ENCODE measurements at places on chromosomes 5 and 9.

DNA sequence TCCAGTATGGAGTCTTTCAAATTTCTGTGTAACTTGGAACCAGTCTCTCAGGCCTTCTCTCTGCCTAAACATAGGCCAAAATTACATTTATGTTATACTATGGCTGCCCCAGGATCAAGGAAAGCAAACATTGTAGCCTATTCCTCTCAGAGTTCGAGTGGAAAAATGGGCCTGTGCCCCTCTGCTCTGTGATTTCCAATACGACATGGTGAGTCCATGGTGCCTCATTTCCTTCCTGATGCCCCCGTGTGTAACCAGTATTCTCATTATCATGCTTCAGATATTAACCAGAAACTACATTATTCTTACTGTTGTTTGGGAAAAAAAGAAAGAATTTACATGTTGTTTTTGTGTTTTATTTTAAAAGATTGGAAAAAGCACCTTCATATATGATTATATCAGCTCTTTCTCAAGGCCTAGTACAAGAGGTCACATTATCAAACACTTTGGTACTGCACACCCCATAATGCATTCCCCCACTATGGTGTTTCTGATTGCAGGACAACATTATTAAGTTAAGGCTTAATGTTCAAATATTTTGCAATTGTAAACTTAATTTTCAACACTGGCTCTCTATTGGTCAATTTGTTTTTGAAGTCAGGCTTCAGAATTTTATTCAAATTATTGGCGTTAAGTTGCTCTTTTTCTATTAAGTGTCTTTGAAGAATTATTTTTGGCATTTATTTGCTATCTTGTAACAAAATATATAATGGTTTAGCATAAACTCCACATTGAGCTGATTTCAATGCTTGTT, 151.8 kb upstream of the SLC27A6 start:
- no peak for DNase-seq

DNA sequence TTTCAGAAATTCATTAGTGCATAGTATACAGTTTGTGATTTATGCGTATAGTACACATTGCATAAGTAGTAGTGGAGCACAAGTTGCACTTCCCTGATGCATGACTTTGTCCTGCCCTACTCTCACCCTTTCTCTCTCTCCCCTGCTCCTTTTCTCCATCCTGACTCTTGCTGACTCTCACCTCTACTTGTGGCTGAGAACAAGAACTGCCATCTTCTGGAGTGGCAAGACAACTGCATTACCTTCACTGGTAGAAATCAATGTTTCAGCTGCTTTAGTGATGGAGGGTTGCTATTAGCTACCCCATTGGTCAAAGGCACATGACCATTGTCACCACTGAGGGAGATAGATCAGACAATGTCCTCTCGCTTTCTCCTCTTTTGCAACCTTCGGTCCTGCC, 26.9 kb downstream of the SPEF2 start:
- DNase-seq: no peak

DNA sequence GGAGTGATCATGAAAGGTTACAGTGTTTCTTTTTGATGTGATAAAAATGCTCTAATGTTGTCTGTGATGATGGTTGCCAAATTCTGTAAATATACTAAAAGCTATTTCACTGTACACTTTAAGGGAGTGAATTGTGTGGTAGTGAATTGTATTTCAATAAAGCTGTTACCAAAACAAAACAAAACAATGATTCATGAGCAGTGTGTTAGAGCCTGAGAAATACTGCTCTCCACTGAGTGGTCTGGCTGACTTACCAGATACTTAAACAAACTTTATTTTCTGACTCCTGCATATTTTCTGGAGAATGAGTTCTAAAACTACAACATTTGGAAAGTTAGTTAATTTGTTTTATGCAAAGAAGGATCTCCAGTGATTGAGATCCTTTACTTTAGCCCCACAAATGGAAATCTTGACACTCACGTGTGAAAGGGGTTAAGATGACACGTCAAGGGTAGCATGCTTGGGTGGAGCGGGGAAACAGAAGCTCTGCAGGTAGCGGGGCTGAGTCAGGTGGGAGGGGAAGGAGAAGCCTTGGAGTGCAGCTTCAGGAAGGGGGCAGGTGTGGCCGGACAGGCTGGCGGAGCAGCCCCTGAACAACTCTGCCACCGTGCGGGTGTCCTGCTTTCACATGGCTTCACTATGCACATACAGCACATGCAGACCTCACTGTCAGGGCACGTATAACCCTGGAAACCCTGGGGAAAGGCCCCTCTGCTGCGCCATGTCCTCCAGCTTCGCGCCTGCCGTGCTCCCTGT, 256.7 kb downstream of the IRX1 start:
- DNase-seq: no peak

DNA sequence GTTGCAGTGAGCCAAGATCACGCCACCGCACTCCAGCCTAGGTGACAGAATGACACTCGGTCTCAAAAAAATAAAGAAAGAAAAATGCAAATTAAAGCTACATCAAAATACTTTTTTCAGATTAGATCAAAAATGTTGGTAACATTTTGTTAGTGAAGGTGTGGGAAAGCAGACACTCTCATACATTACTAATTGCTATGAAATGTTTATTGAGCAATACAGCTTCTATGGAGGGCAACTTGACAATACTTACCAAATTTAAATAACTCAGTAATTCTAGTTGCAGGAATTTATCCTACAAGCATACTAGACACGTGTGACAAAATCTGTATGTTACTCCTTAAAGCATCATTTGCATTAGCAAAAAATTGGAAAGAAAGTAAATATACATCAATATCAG, 4.1 kb downstream of the TRIM23 start:
- no peak for DNase-seq

- DNase-seq: no peak
These were observed 69.5 kb upstream of the IQGAP2 start for GRCh38 chr5:76333571-76333970.

DNA sequence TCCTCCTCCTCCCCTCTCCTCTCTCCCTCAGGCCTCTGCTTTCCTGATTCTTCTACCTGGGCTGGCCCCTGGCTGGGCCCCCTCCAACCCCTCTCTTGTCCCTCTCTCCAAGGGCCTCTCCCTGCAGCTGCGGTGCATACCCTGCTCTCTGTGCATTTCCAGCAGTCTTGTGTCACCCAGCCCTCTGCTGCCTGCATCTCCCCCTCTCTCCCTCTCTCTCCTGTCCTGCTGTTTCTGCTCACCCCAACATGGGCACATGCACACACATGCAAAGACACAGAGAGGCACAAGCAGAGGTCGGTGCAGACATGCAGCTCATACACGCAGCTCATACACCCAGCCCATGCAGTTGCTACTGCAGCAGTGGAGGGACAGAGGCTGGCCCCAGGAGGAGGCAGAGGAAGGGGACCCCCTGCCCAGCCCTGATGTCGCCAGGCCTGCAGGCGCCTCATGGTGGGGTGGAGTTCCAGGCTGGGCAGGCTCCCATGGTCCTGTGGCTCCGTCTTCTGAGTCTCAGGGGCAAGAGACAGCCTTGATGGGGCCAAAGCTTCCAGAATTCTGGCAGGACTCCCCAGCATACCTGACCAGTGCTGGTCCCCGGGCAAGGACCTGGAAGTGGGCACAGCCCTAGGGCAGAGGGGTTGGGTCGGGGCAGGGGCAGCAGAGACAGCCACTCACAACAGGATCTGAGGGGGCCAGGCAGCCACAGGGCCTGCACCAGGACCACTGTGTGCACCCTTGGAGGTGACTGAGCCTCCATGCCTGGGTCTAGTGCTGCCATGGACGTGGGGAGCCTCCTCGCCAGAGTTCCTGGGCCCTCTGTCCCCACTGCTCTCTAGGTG, 216.9 kb downstream of the C9orf50 start:
- no peak for DNase-seq

DNA sequence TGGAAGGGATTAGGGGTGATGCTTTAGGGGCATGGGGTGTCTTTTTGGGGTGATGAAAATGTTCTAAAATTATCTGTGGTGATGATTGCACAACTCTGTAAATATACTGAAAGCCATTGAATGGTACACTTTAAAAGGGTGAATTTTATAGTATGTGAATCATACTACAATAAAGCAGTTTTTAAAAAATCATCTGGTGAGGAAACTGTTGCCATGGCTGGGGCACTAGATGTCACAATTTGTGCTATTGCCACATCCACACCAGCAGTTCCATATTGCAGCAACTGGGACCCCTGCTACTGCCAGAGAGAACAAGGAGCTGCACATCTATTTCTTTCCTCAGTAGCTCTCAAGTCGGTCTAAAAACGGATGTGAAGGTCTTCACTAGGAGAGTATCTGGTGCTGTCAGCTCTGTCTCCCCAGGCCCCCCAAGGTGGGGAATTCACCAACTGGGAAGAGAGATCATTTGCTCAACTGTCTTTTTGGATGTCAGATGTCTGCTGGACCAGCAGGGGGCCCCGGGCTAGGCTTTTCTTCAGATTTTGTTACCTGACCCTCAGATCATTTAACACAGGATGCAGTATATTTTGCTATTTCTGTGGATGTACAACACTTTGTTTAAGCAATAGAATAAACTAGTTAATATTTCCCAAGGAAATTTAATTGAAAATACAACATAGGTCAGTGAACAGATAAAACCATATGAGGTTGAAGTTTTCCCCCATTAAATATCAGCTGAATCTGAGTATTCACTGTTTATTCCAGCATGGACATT, 13.2 kb downstream of the CMYA5 start:
- DNase-seq: no peak

DNA sequence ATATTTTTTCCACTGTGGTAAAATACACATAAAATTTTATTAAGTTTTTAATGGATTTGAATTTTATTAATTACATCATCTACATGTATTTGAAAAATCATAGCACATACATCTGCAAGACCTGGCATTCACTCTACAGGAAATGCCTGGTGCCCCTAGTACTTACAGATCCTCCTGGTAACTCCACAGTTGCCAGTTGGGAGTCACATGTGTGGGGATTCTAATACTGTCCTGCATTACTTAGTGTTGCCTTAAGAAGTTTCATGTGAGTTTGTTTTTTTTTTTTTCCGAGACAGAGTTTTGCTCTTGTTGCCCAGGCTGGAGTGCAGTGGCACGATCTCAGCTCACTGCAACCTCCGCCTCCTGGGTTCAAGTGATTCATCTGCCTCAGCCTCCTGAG, 18.1 kb downstream of the KDM3B start:
- DNase-seq: no peak

- no peak for DNase-seq
These were observed 67.1 kb upstream of the GOLPH3 start for GRCh38 chr5:32241034-32241783.

DNA sequence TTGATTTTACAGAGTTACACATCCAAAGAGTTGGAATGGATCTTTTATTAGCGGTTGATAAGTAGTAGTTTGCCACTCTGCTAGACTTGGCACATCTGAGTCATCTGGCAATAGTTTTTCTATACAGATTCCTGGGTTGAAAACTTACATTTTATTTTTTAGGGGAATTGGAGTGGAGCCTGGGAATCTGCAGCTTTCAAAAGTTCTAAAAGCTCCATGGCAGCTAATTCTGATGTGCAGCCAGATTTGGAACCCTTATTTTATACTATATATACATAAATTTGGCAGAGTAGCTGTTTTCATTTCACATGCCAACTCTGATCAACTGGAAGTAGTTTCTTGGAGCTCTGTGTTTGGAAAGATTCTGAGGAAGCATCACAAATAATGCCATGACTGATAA, 715.5 kb downstream of the TLR4 start:
- no peak for DNase-seq

GRCh38 chr5:79837761-79838551, 148.3 kb downstream of the CMYA5 start:
- DNase-seq: no peak

GRCh38 chr9:22363421-22363887, 83.2 kb upstream of the DMRTA1 start:
- no peak for DNase-seq

DNA sequence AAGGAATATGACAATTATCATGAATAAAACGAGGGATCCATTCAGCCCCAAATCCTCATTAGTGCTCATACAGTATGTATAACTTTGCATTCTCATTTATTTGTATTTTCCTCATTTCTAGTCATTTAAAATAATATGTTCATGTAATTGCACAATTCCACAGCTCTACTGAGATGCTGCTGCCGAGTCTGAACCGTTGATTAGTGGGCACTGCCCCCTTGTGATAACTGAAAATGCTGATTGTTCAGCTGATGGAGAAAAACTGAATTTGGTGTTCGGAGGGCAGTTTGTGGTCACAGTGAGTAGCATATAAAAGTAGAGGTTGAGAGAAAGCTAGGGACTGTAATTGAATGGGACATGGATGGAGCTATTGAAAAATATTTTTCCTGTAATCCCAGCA, 12.2 kb upstream of the GPR151 start:
- DNase-seq: no peak

DNA sequence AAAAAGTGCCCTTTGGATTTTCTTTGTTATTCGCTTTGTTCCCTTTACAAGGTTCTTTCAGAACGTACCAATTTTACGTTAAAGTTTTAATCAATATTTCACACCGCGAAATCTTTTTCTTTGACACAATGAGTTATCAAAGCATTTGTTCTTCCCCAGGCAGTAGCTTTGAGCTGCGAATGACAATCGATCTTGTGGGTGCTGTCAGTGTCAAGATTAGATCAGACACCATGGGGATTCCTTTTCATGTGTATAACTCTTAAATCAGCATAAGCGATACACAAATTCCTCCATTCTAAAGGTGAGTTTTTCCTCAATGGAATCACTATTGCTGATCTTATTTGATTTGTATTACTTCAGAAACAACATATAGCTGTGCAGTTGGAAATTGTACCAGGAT, 145.5 kb downstream of the ST8SIA4 start:
- no peak for DNase-seq

GRCh38 chr5:30267026-30267425, 926.5 kb upstream of the CDH6 start:
- no peak for DNase-seq

- no peak for DNase-seq
These were observed 66.3 kb upstream of the PAPPA start for GRCh38 chr9:116087246-116087645.

- DNase-seq: no peak
These were observed 272.8 kb downstream of the ICE1 start for GRCh38 chr5:5695266-5695665.

DNA sequence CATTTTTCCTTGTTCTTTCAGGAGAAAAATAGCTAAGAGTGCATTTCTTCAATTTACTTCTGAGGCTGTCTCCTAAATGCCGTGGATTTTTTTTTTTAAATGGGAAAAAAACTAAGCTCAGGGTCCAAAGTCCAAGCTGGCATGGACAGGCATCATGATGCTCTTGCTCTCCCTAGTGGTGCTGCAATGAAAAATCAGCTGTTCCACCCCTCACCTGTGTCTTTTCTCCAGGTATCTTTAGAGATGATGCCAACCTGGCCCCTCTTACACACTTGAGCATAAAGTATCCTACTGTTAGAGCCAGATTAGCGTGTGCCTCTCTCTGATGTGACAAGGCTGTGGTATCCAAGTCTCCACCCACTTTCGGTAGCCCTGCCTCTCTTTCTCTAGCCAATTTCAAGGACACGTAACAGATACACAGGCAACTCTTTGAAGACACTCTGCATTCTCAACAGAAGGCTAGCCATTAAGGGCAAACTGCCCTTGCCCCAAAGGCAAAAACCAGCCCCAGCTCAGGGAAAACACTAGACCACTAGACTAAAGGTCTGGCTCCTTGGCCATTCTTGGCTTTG, 208.8 kb downstream of the SAXO1 start:
- DNase-seq: no peak
